Osteoblast (primary cell): ENCODE measurements at places on chromosomes 7 and 10.

GRCh38 chr10:91587710-91588638 lies 44.9 kb downstream of the PPP1R3C start:
- DNase-seq = no peak

- peak; percentile 50 for DNase-seq
Measured at GRCh38 chr7:106681815-106682495, 21.0 kb upstream of the CCDC71L start.

DNA sequence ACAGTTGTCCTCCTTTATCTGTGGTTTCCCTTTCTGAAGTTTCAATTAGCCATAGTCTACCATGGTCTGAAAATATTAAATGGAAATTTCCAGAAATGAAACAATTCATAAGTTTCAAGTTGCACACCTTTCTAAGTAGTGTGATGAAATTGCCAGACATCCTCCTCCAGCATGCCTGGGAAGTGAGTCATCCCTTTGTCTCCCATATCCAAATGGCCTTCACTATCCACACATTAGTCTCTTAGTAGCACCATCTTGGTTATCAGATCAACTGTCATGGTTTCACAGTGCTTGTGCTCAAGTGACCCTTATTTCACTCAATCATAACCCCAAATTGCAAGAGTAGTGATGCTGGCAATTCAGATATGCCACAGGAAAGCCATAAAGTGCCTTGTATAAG lies 83.4 kb upstream of the PPP1R9A start:
- DNase-seq = no peak

GRCh38 chr10:78565841-78566240 lies 502.9 kb upstream of the ZMIZ1 start:
- no peak for DNase-seq

- no peak for DNase-seq
Measured at GRCh38 chr10:14302035-14302434, 28.7 kb downstream of the FRMD4A start.

DNA sequence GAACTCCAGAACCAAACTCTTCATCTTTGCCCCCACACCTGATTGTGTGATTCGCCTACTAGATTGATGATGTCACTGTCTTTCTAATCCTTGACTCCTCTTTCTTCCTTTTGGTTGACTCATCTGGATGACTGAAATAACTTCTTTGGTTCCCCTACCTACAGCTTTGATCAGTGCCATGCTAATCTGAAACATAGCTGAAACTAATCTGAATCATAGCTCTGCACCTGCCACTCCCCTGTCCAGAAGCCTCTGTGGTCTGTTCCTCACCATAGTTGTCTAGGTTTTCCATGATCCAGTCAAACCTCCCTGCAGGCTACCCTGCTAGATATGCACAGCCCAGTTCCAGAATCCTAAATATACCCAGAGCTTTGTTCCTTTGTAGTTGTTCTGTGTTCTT lies 51.9 kb downstream of the ZNF365 start:
- DNase-seq = no peak

DNA sequence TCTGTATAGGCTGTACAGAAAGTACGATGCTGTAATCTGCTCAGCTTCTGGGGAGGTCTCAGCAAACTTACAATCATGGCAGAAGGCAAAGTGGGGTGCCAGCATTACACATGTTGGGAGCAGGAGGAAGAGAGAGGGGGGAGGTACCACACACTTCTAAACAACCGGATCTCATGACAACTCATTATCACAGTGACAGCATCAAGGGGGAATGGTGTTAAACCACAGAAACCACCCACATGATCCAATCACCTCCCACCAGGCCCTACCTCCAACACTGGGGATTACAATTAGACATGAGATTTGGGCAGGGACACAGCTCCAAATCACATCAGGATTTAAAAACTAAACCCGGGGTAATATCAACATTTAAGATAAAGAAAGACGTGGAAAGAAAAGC lies 468.8 kb upstream of the AUTS2 start:
- no peak for DNase-seq

DNA sequence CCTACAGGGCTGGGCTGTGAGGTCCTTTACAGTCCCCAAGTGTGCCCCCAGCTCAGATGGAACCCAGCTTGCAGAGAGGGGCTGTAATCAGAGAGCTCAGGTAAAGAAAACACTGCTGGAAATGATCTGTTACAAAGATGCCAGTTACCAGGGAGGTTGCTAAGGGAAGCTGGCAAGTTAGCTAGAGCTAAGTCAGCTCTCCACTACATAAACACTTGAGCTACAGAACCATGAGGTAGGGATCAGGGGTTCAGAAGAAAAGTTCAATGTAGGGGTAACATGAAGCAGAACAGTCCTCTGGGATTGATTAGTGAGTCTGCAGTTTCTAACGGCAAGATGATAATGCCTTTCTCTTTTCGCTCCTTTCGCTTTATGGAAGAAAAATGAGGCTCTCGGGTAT lies 53.1 kb upstream of the TM9SF3 start:
- no peak for DNase-seq

GRCh38 chr7:56063882-56064625 lies at the start of gene SUMF2:
Gene SUMF2 (plus strand): TSS chr7:56064286. CDS start chr7:56064312, 26 bp downstream.
- DNase-seq = peak; percentile 99

DNA sequence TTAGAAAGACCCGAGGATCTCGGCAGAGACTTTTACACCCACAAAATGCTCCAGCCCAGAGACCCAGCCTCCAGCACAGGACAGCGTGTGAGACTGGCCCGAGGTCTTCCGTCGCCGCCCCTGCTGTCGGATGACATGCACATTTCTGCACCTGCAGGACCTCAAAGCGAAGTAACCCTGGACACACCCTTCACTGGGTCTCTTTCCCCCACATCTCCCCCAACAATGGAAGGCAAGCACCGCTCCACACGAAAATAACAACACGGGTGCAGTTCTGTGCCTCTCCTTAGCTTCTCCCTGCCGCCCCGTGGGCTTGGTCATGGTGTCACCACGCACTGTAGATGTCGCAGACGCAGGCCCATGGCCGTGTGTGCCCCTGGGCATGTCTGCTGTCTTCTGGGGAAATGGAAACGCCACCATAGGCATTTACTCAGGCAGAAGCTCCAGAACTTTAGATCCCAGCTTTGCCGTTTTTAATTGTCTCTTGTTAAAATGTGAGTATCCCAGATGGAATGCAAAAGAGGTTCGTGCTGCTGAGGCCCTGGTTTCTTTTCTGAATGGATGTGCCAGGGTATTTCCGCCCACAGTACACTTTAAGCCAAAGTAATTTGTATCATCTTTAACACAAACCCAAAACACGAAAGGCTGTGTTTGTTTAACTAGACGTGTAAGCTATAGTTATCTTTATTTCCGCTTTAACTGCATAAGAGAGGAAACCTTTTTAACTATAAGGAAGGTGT lies 237.9 kb downstream of the MGMT start:
- peak; percentile 97 for DNase-seq

GRCh38 chr7:133303931-133304330 lies 51.1 kb downstream of the EXOC4 start:
- DNase-seq = no peak

DNA sequence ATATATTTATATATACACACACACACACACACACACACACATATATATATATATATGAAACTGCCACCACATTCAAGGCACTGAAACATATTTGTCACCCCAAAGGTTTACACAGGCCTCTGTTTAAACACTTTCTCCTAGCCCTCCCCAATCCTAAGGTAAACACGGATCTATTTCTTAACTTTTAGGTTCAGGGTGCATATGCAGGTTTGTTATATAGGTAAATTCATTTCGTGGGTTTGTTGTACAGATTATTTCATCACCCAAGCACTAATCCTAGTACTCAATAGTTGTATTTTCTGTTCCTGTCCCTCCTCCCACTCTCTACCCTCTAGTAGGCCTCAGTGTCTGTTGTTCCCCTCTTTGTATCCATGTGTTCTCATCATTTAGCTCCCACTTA lies 305.0 kb downstream of the GPR37 start:
- no peak for DNase-seq

DNA sequence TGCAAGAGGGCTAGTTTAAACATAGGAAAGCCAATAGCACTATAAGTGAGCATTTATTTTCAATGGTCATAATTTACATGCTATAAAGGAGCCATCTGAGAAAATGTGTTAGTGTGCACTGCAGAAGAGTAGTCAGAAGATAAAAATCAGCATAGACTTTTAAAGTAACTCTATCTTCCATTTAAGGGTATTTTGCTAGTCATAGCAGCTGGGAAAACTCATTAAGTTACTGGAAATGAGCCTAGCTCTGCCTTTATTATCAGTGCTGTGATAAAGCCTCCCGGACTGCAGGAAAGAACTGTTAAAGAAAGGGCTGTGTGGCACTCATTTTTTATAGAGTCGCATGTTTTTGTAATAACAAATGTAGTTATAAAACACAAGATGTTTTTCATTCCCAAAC lies 825.8 kb upstream of the POM121L12 start:
- DNase-seq = no peak

- DNase-seq = no peak
Measured at GRCh38 chr7:104931181-104931781, 82.7 kb upstream of the KMT2E start.

- DNase-seq = no peak
Measured at GRCh38 chr10:60459701-60460457, 70.2 kb upstream of the ANK3 start.

DNA sequence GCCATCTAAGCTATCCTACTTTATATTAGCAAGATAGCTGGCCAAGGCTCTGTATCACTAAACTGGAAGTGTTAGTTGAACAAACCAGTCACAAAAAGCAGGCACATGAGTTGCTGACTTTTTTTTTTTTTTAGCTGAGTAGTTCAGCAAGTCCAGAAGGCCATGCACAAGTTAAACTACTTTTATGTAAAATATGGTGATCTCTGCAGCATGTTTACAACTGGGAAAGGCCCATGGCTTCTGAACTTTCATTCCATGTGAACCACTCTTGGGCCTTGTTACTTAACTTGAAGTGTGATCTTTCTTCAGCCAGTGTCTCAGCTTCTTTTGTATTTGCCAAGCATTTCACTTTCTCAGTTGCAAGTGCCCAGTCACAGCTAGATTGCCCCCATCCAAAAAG lies 78.5 kb downstream of the CALD1 start:
- DNase-seq = no peak

- no peak for DNase-seq
Measured at GRCh38 chr7:134694299-134694698, 47.6 kb downstream of the BPGM start.

DNA sequence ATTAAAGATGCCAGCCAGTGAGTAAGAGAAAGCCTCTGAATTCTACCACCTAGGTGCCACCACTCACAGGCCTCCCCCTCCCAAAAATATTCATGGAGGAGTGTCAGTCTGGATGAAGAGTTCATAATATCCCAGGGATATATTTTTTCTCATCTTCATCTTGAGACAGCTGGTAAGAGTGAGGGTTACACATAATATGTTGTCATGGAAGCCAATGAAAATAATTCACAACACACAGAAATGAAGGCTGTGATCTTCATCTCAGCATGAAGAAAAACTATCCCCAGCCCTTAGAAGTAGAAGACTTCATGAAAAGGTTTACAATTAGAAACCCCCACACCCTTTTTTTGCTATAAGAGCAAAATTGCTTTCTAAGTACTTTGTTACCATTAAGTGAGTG lies 175.6 kb downstream of the DNAH11 start:
- DNase-seq = no peak
